Stimulated activated CD8-positive, alpha-beta memory T cell treated with anti-CD3 and anti-CD28 coated beads, Interleukin-12 subunit alpha, Interleukin-12 subunit beta, amount 100 ng/mL, for 4 hours (primary cell): ENCODE measurements at places on chromosomes 2 and 18.

DNA sequence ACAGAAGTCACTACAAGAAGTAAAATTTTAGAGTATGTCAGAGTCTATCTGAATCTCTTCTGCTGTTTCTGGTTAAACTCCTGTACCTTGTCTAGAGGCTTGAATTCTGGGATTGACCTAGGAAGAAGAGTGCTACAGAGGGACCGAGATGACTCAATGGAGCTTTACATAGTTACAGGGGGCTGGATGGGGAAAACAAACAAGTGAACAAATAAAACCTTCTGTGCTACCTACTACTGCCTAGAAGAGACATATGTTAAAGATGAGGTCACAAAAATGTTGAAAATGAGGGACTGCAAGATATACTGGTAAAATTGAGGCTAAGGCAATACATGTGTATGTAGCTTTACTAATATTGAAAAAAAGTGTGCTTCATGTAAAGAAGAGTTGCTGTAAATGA lies 265.4 kb upstream of the TFPI start:
- DNase-seq, result no peak

DNA sequence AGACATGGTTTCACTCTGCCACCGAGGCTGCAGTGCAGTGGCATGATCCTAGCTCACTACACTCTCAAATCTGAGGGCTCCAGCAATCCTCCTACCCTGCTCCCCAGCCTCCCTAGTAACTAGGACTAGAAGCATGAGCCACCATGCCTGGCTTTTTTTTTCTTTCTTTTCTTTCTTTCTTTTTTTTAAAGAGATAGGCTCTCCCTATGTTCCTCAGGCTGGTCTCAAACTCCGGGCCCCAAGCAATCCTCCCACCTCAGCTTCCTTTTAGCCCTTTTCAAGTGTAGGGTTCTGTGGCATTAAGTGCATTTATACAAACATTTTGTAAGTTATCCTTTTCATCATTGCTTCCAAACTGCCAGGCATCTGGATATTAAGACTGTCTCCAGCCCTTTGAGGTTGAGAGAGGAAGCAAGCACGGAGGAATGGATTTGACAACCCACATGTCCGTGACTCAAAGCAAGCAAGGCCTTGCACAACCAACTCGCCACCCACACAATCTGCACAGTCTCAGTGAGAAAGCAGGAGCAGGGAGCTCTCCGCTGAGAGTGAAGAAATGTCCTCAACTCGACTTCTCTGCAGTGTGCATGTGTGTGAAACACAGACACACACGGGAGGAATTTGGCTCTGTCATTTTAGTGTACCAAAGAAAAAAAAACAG lies 65.6 kb downstream of the ATP8B1 start:
- no peak for DNase-seq

GRCh38 chr2:240794178-240794721 lies 25.8 kb downstream of the KIF1A start:
- no peak for DNase-seq

DNA sequence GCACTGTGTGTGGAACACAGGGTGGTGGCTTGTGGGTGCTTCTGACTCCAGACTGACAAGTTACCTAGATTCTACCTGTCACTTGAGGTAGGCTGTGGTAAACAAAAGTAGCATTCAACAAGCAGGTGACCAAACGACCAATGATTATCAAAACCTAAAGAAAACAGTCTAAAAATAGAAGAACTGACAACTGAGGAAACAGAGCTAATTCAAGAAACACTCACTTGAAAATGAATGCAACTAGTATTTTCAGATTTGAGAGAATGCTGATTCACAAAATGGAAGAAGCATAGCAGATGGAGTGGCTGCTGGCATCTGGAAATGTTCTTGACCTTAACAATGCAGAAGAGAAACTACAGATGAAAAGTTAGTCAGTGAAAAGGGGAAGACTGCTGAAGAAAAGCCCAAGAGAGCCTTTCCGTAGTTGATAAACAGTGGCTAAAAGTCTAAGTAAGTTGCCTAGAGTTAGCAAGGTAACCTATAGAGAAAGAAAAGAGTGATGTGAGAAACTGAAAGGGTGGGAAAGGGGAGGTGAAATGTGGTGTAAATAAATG lies 170.4 kb downstream of the NCK2 start:
- DNase-seq, result no peak
